ENCODE measurements at places on chromosomes 2 and 18.
A peak's percentile ranks its signal among the peaks of the same experiment; 100 is the strongest.

DNA sequence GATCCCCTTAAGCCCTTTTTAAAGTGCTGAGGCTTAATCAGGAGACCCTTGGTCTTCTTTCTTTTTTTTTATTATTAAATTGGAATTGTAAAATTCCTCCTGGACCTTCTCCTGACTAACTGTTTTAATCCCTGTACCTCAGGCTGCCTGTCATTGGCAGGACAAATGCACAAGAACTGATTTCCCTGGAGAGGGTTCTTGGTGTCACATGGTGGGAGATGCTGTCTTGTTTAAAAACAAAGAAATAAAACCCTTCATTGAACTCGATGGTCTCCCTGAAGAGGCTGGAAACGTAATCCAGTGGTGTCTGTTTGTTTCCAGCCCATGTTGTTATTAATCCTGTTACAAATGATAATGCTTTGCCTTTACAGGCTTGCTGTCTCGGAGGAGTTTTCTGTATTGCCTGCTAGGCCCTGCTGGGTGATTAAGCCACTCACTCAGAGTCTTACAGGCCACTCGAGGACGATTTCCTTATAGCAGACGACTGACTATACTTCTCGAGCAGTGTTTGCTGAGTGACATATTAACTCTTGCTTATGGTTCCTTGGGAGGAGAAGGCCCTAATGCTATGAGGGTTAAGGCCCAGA, 100.5 kb upstream of the MGAT5 start:
- no peak for DNase-seq

DNA sequence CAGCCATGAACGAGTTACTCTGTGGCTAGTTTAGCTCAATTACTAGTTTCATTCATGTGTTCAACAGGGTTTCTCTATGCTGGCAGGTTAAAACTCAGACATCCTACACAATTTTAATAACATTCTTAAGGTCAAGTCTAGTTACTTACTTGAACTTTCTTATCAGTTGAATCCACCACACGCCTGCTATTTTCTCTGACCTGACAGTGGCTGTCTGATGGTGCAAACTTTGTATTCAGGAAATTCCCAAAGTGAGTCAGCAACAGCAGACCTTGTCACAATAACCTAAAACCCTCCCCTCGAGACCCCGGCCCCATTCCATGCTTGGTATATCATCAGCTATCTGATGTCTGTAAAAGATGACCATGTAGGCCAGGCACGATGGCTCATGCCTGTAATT, 20.8 kb upstream of the CIDEA start:
- no peak for DNase-seq

- no peak for DNase-seq
These were observed 60.1 kb upstream of the RBBP8 start for GRCh38 chr18:22872900-22873537.

DNA sequence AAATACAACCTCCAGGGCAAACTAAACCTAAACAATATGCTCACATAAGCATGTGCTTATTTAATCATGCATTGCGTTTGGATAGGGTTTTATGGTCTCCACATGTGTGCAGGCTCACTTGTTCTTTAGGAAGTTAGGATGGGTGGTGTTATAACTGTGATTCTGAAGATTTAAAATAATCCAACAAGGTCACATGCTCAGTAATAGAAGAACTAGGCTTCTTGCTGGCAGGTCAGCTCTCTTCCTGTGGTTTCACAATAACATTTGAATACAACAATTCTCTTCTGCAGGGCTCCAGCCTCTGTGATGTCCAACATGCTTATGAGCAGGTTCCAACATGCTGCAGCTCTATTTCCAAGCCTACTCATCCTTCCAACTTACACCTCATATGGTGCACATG, 84.0 kb downstream of the MYL12B start:
- no peak for DNase-seq

DNA sequence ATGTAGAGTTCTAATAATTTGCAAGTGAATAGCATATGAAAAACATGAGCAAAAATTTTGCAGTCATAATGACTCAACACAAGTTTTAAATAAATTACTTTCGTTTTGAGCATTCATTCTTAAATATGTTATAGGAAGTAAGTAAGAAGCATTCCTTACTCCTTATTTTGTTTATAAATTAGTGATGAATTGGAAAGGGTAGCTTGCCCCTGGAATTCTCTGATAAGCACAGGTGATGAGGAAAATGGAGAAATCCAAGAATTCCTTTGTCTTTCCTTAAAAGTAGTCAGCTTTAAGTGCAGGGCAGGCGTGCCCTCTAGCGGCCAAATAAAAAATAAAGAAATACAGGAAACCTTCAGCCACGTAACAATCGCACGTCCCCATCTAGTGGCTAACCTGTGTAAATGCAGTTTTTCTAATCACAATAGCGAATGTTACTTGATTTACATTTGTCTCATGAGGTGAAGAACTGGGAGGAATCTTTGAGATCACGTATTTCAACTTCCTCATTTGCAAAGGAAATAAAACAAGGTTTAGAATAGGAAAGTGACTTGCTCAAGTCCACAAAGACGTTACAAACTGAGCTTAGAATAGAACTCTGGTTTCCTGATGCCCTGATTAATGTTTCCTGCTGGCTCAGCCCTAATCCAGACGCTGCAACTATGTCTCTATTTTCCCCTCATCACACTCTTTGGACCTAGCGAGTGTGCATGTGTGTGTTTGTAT, 47.2 kb upstream of the ZNG1B start:
- DNase-seq, result no peak

- DNase-seq, result no peak
These were observed 242.8 kb downstream of the GLI2 start for GRCh38 chr2:120978359-120979050.

DNA sequence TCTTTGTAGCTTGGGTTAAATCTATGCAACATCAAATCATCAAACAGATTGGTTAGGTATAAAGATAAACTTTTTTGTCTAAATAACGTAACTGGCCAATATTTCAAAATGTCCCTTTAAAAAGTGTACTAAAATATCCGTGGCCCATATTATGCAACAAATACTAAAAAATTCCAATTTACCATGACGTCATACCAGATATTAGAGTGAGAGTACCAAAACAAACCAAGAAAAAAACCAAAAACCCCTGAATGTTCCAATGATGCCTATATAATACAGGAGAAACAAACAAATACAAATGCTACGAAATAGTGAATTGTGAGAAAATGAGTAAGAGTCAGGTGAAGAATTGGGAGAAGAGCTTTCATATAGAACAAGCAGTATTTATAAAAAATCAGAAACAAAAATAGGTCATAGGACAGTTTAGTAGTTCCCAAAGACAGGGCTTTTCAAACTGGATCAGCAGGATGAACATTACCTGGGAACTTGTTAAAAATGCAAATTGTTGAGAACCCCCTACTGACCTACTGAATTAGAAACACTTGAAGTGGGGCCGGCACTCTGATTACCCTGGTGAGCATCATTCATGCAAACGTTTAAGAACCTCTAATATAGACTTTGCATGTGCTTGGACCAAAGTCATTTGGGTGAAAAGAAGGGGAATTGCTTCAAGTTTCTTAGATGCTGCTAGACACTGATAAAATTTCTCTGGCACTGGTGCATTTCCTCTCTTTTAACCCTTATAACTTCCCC, 753.7 kb downstream of the DSC3 start:
- DNase-seq, result no peak

DNA sequence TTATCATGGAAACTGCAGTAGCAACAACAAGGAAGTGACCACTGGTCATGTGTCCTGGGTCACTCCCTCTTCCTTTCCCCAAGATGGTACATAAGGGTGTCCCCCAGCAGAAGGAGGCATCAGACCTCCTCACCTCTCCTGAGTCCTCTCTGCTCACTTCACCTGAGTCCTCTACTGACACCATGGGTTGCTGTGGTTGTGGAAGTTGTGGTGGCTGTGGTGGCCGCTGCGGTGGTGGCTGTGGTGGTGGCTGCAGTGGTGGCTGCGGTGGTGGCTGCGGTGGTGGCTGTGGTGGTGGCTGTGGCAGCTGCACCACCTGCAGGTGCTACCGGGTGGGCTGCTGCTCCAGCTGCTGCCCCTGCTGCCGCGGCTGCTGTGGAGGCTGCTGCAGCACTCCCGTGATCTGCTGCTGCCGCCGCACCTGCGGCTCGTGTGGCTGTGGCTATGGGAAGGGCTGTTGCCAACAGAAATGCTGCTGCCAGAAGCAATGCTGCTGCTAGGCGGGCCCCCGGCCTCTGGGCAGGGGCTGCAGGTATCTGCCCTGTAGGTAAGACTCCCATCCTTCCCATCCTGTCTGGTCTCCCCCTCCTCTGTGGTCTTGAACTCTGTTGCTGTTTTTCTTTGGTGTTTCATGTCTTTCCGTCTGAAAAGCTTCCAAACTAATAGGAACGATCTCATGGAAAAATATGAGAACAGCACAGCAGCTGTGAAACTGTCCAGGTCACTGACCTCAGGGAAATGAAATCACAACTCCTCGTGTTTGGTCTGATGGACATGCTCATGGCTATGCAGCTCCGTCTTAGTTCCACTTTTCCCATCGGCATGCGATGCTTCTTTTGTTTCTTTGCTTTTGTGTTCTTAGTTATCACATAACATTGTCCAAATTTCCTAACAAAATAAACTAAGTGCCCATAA, at the start of gene SCYGR4:
TSS of gene SCYGR4 (plus strand) at position 183 of the 915 bp plus-strand sequence. CDS start at position 183, 0 bp downstream.
- DNase-seq, result no peak

- peak; percentile 95 for DNase-seq
These were observed 151.7 kb upstream of the POU3F3 start for GRCh38 chr2:104702031-104702850.

Data from NCI-H1105 treated with DMSO at 0.1 percent for 48 hours (cell line).